ENCODE measurements at places on chromosomes 1 and 21.

- DNase-seq: no peak
These were observed 12.7 kb upstream of the B3GALNT2 start for GRCh38 chr1:235516862-235517446.

DNA sequence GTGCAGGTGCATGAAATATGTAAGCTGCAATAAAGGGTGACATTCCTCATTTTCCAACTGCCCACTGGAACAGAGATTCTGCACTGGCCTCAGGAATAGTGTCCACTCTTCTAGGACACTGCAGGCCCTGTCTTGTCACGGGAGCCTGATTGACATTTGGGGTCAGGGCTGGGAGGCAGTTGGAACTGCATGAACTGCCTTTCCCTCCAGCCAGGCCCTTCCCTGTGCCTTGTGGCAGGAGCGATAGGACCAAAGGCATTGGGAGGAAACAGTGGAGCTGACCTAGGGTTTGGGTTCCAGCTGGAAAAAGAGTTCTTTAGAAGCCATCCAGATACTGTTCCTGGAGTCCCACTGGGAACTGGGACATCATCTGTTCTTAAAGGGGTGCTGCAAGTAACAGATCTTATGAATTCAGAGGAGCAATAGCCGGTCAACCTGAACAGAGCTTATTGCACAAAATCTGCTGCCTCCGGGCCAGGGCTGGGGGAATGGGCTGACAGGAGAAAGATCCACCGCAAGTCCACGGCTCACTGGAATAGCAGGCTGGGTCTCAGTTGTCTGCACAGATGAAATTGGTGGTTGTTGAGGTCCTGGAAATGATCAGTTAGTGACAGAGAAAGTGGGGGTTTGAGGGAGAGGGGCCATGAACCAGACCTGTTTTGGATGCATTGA lies 451.7 kb downstream of the CAMTA1 start:
- DNase-seq: no peak

- DNase-seq: no peak
These were observed 36.0 kb upstream of the GUCA2B start for GRCh38 chr1:42117214-42117613.

DNA sequence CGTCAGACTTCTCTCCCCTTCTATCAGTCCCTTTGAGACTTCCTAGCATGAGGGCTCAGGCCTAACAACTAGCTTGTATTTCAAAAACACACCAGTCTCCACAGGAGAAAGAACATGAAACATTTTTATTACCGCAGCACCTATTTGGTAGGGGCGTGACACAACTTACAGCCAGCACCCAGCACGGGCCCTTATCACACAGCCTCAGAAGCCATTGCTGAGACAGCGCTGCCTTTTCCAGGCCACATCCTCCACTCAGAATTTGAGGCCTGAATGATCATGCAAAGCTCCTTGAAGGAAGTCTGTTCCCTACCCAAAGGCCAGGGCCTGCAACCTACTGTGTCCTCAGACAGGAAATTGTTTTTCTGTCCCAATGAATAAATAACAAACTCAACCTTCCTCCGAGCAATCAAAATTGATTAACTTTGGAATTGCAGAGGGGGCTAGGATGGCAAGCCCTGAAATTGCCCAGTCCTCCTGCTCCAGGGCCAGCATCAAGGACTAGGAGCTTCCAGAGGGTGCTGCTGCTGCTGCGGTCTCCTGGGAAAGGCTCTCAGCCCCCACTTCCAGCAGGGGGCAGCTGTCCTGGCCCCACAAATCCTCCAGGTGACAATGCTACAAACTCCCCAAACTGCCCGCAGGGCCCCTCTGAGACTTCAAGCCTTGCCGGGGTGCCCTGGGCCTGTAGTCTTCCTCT lies 94.3 kb upstream of the GALNT2 start:
- DNase-seq: no peak

DNA sequence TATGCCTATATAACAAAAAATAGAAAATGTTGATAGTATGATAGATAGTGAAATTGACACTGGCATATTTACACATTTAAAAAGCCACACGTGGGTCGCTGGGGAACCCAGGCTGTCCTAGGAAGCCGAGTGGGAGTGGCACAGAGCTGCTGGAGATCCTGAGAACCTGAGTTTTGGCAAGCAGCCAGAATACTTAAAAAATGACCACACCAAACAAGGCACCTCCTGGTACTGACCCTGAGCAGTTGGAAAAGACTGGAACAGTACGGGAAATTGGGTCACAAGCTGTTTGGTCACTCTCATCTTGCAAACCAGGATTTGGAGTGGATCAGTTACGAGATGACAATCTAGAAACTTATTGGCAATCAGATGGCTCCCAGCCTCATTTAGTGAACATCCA lies 111.5 kb downstream of the ZFYVE9 start:
- DNase-seq: no peak

DNA sequence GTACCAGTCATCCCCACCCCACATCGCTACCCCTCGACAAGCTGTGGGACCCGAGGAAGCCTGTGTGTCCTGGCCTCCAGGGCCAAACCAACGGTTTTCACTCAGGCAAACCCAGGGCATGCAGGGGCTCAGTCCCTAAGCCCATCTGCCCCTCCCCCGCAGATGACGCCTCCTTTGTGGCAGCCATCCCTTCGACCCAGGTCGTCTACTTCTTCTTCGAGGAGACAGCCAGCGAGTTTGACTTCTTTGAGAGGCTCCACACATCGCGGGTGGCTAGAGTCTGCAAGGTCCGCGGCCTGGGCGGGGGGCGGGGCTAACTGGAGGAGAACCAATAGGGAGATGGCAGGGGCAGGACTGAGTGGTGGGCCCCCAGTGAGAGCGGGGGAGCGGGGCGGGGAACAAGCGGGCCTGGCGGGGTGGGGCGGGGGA lies 7.4 kb downstream of the SEMA4A start:
- DNase-seq: no peak

DNA sequence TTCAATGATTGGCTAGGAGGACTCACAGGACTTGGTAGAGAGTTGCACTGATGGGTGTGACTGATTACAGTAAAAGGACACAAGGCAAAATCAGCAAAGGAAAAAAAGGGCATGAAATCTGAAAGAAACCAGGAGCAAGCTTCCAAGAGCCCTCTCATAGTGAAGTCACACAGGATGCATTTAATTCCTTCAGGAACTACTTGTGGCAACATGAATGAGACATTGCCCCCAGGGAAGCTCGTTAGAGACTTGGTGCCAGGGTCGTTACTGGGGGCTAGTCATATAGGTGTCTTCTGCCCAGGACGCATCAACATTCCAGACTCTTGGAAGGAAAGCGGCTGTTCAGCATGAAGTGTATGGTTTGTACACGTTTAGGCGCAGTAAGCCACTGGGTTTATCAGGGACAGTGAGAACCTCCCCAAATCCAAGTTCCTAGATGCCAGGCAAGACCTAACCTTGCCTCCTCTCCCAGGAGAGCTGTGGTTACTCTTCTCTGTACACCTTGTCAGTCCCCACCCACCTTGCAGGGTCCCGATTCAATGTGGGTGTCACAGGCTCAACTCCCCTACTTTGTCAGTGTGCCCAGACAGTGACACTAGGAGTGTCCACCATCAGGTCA lies 26.0 kb upstream of the C2CD2 start:
- no peak for DNase-seq

DNA sequence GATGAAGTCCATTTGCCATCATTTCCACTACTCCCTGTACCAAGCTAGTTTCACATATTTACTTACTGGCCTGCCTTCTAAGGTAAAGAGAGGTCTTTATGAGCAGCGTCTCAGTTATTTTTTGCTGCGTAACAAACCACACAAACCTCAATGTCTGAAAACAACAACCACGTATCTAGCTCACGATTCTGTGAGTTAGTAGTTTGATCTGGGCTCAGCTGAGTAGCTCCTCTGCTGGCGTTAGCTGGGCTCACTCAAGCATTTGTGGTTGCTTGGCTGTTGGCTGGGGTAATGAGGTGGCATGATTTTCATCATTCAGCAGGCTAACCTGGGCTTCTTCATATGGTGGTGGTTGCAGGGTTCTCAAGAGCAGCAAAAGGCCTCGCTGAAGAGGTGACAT lies 225.4 kb downstream of the FOXD2 start:
- no peak for DNase-seq

DNA sequence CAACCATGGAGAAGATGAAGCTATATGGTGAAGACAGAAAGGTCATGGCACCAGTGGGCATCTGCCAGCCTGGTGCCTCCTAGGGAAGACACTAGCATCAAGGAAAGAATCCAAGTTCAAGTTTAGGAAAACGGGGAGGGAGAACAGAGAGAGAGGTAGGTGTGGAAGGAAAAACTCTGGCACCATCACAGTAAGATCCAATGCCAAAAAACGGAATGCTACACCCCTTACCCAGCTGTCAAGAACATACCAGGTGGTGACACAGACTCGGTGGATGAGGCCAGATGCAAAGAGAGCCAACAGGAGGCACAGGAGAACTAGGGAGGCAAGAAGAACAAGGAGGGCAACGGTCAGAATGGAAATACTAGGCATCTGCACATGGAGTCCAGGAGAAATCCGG lies 3.6 kb downstream of the KRTCAP2 start:
- DNase-seq: no peak

DNA sequence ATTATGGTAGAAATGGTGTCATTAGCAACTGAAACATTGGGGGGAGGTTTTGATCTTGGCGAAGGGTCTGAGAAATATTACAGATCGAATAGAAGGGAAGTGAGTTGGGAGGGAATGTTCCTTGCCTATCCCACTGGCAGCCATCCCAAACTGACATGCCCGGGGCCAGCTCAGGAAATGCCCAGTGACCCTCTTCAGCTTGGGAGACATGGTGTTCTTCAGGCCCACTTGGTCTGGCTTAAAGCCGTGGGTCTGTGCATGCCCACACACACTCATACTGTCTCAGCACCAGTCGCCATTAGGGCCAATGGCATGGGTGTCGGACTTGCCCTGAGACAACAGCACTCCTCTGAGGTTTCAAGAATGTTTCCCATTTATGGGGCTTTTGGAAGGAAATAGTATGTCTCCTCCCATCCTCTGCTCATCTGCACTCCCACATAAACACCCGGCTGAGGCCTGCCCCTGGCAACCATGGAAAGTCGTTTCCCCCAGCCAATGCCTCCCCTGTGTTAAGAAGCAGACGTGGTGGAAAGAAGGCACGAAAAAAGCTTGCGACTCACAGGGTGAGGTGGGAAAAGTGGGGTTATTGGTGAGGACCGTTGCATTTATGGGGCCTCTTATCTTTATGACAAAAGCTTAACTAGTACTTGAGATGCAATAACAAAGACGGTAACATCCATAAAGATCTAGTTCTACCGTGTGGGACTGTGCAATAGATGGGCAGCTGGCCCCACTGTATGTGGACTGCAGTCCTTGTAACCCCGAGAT lies 2.0 kb downstream of the RNF186 start:
- DNase-seq: no peak

- peak; percentile 43 for DNase-seq
These were observed 21.5 kb downstream of the STPG1 start for GRCh38 chr1:24391882-24392603.

DNA sequence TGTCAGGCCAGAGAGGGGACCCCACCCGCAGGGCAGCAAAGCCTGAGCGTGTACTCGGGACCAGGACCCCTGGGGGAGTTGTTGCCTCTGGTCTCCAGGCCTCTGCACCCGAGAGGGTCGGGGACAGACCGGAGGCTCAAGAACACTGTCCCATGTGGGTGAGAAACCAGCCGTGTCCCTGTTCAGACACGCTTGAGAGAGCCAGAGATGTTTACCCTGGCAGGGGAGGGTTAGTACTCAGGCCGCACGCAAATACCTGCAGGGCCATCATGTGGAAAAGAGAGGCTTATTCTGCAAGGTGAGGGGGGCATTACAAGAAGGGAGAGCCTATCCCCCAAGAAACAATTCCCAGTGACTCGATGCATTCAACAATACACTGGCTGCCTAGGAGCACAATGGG lies 74.0 kb upstream of the ARHGEF16 start:
- DNase-seq: no peak

- DNase-seq: peak; percentile 33
These were observed 59.0 kb upstream of the ACOT11 start for GRCh38 chr1:54488779-54489626.

- DNase-seq: no peak
These were observed 35.6 kb downstream of the CAMSAP2 start for GRCh38 chr1:200774311-200774710.

DNA sequence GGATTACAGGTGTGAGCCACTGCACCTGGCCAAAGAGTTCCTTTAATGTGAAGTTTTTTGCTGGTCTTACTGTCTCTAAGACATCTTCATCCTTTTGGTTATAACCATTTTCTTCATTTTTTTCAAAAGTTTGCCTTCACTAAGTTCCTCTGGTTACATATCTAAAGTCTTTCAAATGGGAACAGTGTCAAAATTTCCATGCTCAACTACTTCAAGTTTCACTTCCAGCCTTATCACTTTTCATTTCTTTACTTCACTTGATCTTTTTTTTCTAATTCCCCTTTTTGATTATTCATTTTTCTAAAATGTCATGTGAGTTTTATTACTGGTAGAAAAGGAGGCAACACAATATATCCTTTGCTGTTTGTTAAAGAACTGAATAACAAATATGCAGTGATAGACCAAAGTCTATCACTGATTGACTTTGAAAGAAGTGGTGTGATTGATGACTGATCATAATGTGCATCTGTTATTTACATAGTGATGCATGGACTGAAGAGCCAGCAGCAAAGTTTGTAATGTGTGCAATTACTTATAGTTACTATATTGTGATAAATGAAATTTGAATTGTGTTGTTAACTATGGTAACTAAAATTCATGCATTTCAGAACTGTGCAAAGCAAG lies 16.0 kb upstream of the ZFYVE9 start:
- DNase-seq: no peak

- DNase-seq: peak; percentile 25
These were observed 479 bp downstream of the POGK start for GRCh38 chr1:166839600-166840308.

GRCh38 chr1:70745199-70745598 lies 302.4 kb downstream of the PTGER3 start:
- peak; percentile 6 for DNase-seq

DNA sequence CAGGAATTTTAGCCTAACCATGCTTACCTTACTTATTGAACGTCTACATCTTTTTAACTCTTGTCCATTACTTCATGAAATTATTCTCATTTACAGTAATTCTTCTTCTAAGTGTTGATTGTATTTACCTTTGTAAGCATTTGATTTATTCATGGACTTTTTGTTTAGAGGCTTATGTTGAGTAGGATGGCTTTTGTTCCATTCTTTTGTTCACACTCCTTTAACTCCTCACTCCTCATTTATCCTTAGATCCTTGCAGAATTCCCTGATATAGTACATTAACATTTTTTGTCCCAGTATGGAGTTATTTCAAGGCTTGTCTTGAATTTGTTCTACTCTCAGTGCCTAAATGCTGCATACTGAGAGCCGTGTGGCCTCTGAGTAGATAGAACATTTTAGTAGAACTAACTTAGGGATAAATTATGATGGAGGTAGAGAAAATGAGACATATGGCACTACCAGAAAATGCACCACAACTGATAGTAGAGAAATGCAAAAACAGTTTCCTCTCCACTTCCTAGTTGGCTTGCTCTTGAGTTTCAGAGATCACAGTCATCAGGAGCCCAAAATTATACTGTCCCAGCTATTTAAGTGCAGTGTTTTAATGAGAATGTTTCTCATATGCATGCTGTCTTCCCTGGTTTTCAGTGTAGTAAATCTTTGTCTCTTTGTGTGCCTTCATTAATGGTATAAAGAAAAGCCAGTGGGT lies 69.5 kb downstream of the KCNK2 start:
- DNase-seq: no peak

Measured in HFFc6 (cell line).